H4 (cell line): ENCODE measurements at places on chromosomes 16 and 17.

DNA sequence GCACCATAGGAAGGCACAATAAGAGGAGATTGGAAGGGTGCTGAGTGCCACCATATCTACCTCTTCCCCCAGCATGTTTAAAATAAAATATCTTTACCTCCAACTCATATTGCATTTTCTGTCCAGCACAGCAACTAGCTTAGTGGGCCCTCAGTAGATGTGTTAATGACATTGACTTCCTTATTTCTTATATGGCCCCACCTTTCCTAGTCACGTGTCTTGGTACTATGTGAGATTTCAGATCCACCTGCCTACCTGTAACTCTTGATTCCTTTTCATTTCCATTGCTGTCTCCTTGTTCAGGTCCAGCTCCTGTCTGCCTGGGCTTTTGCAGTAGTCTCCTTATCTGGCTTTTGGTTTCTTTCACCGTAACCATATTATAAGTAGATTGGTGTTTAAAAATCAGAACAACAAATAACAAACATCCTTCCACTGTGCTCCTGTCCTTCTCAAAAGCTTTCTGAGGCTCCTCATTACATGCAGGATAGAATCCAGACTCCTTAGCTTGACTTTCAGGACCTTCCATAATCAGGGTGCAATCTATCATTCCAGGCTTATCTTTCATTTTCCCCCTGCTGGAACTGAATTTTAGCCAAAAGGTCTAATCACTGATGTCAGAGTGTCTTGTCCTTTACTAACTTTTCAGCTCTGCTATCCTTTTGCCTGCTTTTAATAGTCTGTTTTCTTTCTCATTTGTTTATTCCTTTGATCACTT lies 71.3 kb downstream of the FTO start:
- no peak for DNase-seq

GRCh38 chr17:66835476-66835875 lies 559 bp downstream of the CACNG5 start:
- no peak for DNase-seq

- DNase-seq = no peak
Measured at GRCh38 chr17:14760719-14761411, 460.0 kb downstream of the HS3ST3B1 start.

DNA sequence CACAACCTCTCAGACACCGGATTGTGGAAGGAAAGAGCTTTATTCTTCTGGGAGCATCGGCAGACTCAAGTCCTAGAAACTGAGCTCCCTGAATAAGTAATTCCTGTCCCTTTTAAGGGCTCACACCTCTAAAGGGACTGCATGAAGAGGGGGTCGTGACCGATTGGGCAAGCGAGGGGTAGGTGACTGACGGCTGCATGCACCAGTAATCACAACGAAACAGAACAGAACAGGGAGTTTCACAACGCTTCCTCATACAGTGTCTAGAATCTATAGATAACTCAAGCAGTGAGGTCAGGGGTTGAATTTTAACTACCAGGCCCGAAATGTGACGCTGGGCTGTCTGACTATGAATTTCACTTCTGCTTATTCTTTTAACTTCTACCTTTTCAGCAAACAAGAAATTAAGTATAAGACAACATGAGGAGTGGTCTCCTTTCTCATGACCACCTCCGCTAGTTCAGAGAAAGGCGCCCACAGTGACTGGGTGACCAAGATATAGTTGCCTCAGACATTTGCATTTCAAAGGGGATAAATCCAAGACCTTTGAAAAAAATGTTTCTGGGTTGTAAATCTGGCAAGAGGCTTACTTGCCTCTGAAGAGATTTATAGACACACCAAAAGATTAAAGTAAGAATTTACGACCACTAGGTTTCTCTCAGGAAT lies 88.4 kb upstream of the ATF7IP2 start:
- no peak for DNase-seq

DNA sequence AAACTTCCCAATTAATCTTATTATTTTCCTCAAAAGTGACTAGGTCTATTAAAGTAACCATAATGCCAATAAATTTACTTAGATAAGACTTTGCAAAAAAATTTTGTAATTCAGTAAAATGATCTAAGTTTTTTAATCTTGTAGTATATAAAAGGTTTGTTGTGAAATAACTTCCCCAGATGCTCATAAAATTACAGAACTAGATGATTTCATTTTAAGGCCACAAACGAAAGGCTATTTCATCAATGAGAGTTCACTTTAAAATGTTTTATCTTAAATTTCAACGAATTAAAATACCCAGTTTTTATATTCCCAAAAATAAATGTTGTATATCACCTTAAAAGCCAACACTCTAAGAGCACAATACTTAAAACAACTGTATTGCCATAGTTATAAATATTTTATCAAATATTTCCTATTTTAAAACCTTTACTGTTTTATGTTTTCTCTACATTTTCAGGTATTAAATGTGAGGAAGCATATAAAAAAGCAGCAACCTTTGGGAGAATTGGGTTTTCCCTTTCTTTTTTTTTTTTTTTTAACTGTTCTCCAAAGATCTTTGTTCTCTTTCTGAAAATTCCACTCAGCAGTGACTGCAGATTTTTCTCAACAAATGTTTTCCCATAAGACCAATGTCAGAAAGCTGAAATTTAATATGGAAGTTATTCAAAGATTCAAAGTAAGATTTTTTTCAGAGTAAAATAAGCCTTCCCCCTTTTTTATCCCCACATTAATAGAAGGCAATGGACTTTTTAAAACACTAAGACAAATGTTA lies 169.9 kb downstream of the CYB561 start:
- DNase-seq = no peak

DNA sequence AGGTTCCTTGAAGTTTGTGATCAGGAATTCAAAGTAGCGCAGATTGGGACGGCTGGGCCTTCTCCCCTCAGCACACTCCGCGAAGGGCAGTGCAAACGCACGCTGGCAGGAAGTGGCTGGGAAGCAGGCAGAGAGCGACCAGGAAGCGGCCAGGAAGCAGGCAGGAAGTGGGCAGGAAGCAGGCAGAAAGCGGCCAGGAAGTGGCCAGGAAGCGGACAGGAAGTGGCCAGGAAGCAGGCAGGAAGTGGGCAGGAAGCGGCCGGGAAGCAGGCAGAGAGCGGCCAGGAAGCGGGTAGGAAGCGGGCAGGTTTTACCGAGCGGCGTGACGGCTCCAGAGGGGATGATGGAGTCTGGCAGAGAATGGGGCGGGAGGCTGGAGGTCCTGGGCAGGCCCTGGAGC lies 3.2 kb downstream of the DPEP1 start:
- DNase-seq = no peak

- no peak for DNase-seq
Measured at GRCh38 chr17:38731526-38732294, 1.6 kb downstream of the CISD3 start.

- DNase-seq = no peak
Measured at GRCh38 chr17:39659279-39660010, 5.7 kb upstream of the TCAP start.

DNA sequence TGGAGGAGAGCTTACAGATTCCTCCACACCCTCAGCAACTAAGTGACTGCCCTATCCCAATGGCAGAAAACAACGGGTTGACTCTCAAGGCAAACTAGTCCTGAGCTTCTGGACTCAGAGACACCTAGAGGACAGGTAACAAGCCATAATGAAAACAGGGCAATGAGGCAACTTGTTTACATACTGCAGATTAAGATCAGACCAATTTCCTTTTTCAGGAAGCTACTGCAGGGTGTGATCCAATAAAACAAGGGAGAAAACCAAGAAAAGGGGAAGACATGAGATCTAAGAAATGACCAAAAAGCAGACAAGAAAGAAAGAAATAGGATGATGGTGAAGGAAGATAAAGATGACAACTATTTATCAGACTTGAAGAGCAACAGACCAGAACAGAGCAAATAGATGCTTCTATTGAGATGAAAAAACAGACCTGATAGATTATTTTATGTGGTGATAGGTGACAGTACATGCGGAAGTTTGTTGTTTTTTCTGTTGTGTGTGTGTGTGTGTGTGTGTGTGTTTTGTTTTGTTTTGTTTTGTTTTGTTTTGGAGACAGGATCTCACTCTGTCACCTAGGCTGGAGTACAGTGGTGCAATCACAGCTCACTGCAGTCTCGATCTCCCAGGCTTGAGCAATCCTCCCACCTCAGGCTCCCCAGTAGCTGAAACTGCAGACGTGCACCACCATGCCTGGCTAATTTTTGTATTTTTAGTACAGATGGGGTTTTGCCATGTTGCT lies 120.7 kb downstream of the GAS7 start:
- no peak for DNase-seq

DNA sequence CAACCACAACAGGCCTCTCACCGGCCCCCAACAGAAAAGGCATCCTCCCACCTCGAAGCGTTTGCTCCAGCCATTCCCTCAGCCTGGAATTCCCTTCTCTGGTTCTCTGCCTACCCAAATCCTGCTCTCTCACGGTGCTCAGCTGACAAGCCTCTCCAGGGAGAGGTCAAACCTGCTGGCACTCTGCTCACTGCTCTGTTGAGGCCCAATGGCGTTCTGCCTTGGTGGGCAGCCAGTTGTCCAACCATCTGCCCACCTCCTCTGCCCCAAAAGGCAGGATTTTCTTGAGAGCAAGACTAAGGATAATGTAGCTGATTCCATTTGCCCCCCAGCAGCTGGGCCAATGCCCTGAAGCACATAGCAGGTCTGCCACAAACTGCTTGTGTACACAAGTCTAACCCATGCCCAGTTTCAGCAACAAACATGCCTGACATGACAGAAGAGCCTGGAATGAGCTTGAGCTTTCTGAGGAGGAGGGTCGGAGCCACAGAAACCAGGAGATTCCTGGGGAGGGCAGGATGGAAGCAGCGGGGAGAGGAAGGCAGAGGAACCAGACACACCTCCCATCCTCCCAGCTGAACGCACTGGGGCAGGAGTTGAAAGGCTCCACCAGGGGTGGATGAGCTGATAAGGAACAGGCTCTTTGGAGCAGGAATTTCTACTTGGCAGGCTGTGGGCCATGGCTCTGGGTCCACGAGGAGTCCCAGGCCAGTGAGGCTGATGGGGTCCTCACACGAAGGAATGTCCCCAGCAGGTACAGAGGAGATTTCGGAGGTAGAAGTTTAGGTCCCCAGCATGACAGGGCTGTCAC lies 23.9 kb downstream of the ARHGAP27 start:
- DNase-seq = no peak

DNA sequence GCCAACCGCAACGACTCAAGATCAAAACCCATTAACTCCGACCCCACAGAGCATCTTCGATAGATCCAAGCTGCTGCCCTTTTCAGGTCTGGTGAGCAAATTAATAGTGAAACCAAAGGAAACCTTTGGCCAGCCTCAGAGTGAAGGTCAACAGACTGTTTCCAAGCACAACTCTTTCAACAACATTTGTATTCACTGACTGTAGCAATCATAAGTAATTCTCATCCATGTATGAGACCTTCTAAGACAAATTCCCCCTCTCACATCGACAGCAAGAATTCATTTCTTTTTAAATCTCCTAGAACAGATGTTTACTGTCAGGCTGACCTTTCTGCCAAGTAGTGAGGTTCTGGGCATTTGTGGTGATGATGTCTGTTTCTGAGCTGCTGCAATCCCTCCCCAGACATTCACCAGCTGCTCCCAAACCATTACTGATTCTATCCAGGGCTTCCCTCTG lies 64.2 kb downstream of the SLC39A11 start:
- no peak for DNase-seq
